Smooth muscle cell of the umbilical artery (primary cell): ENCODE measurements at places on chromosomes 3 and 15. TPM values are rescaled to one million over a fixed set of nuclear protein-coding genes. Genes with fewer than 3 reads are reported as not detected.

Gene IGSF11
- total RNA-seq: 0.14 TPM in 1 of 2 replicates, not detected in the other

Gene RTP1
- total RNA-seq: not detected in 2 replicates

Gene SETD2
- 31.8 and 49.8 TPM in 2 replicates for total RNA-seq

Gene RPN1
- total RNA-seq: 498 and 800 TPM in 2 replicates

Gene TUSC7
- total RNA-seq: not detected in 2 replicates

Gene AEN
- total RNA-seq: 94.3 and 98.9 TPM in 2 replicates

Gene BHLHE40
- total RNA-seq: 40.7 and 85.1 TPM in 2 replicates

Gene ZBTB11
- 25.8 and 30.2 TPM in 2 replicates for total RNA-seq
